Activated CD4-positive, CD25-positive, alpha-beta regulatory T cell treated with anti-CD3 and anti-CD28 coated beads, Interleukin-2, amount 50 U/mL, for 24 hours (primary cell): ENCODE measurements at places on chromosomes 4 and X.

GRCh38 chrX:139596068-139596467 lies 65.5 kb downstream of the F9 start:
- ATAC-seq = no peak

DNA sequence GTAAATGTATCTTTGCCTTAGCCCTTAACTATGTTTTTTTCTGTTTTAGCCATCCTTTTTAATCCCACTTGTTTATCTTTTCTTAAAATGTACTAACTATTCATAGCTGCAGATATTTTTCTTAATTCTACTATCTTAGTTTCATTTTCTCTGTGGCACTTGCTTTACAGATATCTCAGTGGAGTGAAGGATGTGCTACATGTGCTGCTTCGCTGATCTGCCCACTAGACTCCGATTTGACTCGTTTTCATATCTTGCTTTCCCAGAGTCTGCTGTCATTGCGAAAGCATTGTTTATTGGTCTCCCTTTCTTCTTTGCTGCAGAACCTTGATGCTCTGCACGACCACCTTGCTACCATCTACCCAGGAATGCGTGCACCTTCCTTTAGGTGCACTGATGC lies 30.6 kb downstream of the GUCY1B1 start:
- ATAC-seq = no peak

DNA sequence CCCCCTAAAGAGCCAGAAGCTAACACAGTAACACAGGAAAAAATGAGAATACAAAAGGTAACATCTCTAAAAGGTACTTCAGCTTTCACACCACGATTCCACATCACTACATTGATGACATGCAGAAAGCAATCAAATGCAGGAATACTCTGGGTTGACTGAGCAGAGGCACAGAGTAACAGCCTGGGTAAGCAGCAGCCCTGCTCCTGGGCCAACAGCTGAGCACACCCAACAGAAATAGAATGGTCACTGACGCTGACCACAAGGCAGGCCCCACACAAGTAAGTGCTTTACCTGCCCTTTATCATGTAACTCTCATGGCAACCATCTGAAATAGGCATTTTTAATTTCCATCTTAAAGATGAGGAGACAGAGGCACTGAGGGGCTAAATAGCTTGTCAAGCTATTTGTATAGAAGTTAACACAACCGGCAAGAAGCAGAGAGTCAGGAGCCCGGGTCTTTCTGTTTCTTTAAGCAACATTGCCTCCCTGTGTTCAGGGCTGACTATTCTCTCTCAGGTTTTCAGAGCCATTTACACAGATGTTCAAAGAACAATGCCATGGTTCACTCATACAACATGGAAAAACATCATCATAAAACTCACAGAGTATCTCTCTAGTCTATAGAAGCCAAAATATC lies 168.9 kb downstream of the ZNF674 start:
- ATAC-seq = peak; percentile 53

GRCh38 chr4:55177461-55177860 lies 52.1 kb upstream of the KDR start:
- no peak for ATAC-seq

GRCh38 chr4:143531380-143531779 lies 17.9 kb downstream of the SMARCA5 start:
- no peak for ATAC-seq

DNA sequence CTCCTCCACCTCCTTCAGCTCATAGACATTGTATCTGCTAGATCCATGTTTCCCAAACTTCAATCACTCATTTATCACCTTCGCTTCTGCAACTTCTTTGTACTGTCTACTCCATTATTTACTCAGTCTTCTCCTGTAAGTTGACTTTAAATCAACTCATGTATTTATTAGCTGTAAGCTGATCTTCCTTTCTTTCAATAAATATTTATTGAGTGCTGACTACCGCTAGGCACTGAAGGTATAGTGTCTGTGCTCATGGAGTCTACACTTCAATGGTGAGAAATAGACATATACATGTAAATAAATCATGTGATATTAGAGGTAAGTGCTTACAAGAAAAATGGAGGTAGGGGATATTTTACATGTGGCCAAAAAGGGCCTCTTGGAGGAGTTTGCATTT lies 74.6 kb downstream of the RASL11B start:
- no peak for ATAC-seq

- no peak for ATAC-seq
Measured at GRCh38 chr4:15562114-15562513, 92.4 kb downstream of the CC2D2A start.

DNA sequence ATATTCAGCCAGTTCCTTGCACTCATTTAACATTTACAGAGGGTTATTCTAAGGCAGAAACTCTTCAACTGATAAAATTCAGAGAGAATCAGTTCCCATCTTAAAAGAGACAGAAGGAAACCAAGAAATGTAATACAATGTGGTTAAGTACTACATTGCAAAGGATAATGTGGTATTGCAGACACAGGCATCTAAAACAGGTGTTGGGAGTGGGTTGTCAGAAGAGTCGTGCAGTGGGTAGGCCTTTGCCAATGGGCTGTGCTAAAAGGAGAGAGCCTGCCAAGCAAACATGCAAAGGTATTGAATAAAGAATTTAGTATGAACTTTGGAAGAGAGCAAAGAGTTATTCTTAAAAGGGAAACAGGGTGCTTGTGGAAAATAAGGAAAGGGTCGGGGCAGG lies 1044.4 kb upstream of the DIAPH2 start:
- ATAC-seq = no peak

DNA sequence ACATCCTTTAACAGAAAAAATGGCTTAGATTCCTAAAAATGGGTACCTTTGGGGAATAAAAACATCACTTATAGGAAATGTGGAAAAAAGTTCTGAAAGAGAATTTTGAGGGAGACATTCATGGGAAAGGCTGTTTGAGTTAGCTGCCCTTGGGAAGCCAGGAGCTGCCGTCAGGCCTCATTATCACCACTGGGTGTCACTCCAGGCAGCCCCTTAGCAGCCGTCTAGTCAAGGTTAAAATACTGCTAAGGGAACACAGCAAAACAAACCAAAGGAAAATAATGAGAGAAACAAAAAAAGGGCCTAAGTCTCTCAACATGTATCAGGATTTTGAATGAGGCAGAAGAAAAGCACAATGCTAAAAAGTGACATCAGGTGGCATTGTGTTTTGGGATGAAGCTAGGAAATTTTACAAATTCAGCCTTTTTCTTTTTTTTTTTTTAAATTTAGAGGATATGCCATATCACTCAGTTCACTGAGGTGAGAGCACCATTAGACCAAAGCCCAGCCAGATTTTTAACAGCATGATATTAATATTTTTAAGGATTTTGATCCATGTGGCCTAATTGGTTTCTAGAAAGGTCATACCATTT lies 235.3 kb downstream of the GPAT3 start:
- ATAC-seq = no peak

DNA sequence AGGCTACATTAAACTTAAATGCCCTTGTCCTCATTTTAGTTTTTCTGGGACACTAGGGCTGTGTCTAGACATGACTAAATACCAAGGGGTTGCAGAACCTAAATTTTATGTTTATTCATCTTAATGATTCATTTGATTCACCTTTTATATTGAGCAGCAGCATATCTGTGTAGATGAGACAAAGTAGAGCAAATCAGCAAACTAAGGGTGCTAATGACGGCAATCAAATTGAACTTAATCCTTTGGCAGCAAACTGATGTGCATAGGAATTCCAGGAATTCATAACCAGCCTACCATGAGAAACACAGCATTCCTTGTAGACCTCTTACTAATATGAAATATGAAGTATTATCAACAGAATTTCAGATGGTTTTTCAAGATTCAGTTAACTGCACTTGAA lies 25.1 kb downstream of the EPHA5 start:
- no peak for ATAC-seq

- ATAC-seq = no peak
Measured at GRCh38 chr4:152635851-152636250, 43.9 kb downstream of the TMEM154 start.

DNA sequence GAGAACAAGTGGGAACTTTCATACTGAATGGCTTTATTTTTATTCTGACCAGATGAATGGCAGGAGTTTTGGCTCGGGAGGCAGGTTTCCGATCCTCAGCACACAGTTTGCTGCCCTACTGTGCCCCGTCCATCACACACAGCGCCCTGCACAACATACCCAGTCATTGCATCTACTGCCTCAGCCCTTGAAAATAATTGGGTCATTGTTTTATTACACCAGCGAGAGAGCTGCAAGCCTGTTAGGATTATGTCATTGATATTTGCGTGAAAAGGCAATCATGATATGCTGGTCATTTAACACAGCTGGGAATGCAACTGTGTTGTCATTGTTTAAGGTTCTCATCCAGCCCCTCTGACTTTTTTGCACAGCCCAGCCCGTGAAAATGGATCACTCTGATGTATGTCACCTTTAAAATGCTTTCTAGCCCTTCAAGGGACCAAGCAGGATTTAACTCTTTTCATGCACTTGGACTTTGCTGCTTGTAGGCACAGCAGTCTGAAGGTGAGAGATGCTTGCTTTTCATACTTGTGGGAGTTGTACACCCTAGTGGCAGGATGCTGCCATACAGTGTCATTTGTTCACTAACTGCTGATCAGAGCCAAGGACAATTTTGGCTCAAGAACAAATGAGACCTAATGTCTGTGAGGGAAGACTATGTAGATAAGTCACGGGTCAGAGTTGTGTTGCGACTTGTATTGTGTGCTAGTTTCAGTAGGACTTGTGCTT lies 62.3 kb downstream of the RTL9 start:
- ATAC-seq = no peak

DNA sequence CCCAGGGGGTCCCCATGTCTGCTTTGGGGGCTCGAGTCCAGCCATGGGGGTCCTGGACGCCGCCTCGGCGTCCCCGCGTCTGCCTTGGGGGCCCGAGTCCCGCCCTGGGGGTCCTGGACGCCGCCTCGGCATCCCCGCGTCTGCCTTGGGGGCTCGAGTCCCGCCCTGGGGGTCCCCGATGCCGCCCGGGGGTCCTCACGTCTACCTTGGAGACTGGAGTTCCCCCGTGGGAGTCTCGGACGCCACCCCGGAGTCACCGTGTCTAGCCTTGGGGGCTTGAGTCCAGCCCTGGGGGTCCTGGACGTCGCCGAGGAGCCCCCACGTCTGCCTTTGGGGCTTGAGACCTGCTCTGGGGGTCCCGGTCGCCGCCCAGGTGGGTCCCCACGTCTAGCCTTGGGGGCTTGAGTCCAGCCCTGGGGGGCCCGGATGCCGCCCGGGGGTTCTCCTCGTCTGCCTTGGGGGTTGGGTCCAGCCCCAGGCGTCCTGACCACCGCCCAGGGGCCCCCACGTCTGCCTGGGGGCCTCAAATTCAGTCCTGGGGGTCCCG lies 1.1 kb upstream of the GTPBP6 start:
- no peak for ATAC-seq

DNA sequence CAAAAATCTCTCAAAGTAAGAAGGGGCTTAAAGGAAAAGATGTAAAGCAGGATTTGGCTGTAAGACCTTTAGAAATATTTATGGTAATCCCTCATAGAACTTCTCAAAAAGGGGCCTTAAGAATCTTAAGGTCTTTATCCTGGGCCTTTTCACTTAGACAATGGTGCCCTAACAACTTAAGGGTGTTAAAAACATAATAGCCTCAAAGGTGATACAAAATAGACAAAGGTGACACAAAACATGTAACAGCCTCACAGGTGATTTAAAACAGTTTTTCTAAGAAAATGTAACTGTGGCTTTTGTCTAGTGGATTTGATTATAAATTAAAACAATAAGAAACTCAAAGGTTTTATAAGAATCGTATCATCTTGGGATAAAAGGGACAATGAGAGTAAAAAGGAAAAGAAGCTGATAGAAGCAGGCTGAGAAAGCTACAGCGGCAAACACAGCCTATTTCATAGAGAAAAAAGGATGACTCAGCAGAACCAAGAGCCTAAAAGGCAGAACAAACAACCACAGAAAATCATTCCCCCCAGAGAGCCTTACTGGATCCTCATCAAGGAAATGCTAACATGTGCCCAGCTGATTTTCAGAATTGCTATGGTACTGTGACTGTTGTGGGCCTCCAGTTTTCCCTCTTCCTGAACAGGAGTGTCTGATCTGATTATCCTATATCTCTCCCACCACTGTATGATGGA lies 164.3 kb downstream of the STPG2 start:
- ATAC-seq = no peak

- no peak for ATAC-seq
Measured at GRCh38 chr4:21815651-21816377, 132.8 kb downstream of the KCNIP4 start.

- no peak for ATAC-seq
Measured at GRCh38 chrX:46953137-46953527, 40.9 kb downstream of the JADE3 start.
